ENCODE measurements at places on chromosomes 1 and 21.

GRCh38 chr1:23168079-23168444, 594 bp downstream of the LUZP1 start:
- peak overlapping the region; percentile 98 for H3K27ac ChIP-seq
- peak; percentile 42 for DNase-seq
- H3K4me3 ChIP-seq, result peak overlapping the region; percentile 92
- peaks cover 58% of the 10 kb centered on the region for H3K4me1 ChIP-seq
- H3K36me3 ChIP-seq, result no peaks in the 10 kb centered on the region
- H3K27me3 ChIP-seq, result no peaks in the 10 kb centered on the region

DNA sequence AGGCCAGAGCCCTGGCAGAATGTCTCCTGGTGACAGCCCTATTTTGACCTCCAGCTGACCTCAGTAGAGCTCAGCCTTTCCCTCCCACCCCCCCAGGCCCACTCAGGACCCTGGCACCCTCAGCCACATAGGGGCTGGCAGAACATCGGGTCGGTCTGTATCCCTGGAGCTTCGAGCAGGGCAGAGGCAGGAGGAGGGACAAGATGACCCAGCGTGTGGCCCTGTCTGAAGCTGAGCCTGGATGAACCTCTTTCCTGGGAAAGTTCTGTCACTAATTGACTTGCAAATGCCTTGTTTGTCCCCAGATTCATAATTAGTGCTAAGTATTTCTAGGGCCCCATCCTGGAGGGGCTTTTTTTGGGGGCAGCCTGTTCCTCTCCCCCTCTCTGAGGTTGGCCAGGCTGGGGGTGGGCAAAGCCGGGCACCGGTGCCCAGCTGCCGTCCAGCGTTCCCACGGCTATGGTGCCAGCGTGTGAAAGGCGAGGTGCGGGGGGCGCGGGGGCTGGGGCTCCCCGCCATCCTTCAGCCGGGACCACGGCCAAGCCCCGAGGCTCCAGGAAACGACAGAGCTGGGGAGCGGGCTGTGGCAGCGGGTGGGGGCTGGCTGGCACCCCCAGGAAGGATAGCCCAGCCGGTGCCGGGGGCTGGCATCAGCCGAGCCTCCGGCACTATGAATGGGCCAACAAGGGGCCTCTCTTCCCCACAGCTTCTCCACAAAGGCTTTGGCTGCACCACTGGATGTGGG, 31.4 kb downstream of the RHBG start:
- no peak overlapping the region for H3K27ac ChIP-seq
- no peaks in the 10 kb centered on the region for H3K36me3 ChIP-seq
- DNase-seq, result no peak
- H3K27me3 ChIP-seq, result no peaks in the 10 kb centered on the region
- no peak overlapping the region for H3K4me3 ChIP-seq

GRCh38 chr1:93692983-93693591, 11.4 kb upstream of the BCAR3 start:
- no peaks in the 10 kb centered on the region for H3K27me3 ChIP-seq
- H3K36me3 ChIP-seq, result no peaks in the 10 kb centered on the region
- no peaks in the 10 kb centered on the region for H3K4me1 ChIP-seq
- H3K27ac ChIP-seq, result no peak overlapping the region

GRCh38 chr1:84298684-84299535, 2.6 kb upstream of the SAMD13 start:
- H3K4me3 ChIP-seq, result peak overlapping the region; percentile 74
- no peaks in the 10 kb centered on the region for H3K36me3 ChIP-seq
- H3K27me3 ChIP-seq, result no peaks in the 10 kb centered on the region
- peak; percentile 51 for DNase-seq

- H3K27ac ChIP-seq, result no peak overlapping the region
- no peaks in the 10 kb centered on the region for H3K4me1 ChIP-seq
- H3K4me3 ChIP-seq, result no peak overlapping the region
- H3K36me3 ChIP-seq, result no peaks in the 10 kb centered on the region
- no peaks in the 10 kb centered on the region for H3K27me3 ChIP-seq
- no peak for DNase-seq
These were observed 63.7 kb upstream of the WNT4 start for GRCh38 chr1:22206551-22207125.

All from adrenal gland (tissue), 19 donors.